ENCODE measurements at places on chromosomes 7 and 10. TPM values are rescaled to one million over a fixed set of nuclear protein-coding genes. Genes with fewer than 3 reads are reported as not detected.

DNA sequence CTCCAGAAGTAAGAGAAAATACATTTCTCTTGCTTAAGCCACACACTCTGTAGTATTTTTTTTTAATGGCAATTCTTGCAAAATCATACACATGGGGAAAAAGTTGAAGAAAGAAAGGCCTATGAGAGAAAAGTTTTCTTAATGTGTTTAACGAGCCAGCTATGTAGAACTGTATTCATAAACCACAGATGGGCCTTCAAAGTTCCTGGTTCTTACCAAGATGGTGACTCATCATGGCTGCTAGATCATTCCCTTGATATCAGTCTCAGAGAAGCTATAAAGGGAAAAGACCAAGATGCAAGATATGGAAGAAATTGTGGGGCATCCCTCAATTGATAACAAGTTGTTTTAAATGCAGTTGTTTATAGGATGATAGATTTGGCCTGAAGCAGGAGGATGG lies 992.7 kb upstream of the MBL2 start:
- no peak for DNase-seq

DNA sequence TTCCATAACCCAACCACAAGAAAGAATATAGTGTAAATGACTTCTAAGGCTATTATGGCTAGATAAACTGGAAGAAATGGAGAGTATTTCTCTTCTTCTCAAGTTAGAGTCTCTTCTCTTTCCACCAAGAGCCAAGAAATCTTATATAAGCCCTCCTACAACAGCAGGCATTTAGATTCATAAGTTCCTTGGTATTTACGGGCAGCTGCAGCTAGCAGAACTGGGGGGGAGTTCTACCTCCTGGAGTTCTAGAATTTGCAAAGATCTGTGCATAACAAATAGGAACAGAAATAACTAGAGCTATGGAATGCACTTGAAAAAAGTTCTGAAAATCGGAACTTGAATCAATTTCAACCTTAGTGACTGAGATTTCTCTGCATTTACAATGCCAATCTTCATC lies 715.2 kb upstream of the GRM3 start:
- no peak for DNase-seq

GRCh38 chr10:29600067-29600466 lies 34.7 kb downstream of the SVIL start:
- no peak for DNase-seq

DNA sequence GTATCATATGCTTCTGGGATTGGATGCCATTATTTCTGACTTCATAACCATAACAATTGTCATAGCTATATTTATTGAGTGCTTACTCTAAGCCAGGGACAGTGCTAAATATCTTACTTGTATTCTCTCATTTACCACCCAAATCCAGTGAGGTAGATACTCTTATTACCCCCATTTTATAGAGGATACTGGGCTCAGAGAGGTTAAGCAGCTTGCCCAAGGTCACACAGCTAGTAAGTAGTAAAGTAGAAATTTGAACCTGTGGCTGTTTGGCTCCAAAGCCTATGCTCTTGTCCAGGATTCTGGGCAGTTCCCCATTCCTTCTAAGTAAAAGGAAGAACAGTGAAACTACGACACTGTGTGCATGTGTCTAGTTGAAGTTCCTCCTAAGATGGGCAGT lies 56.5 kb downstream of the COL13A1 start:
- no peak for DNase-seq

DNA sequence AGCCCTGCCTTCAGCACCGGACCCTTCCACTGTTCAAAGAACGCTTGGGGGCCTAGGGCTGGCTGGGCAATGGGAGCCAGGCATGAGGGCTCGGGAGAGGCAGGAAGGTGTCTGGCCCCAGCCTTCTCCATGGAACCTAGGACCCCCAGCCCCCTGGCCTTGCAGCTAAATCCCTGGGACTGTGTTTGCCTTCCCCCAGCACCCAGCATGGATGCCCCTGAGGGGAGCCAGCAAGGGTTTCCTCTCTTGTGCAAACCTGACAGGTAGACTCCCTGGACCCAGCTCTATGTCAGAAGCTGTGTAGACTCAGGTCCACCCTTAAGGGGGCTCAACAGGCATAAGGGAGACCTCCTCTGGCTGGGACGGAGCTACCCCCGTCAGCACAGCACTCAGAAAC lies 288.0 kb downstream of the GRID1 start:
- no peak for DNase-seq

Gene CRYGN
- 3.9 TPM for total RNA-seq

Gene RHOBTB1
- total RNA-seq, result 13.7 TPM

Gene SCART1
- 4.7 TPM for total RNA-seq

Gene EPHA1
- total RNA-seq, result 0.22 TPM
